ENCODE measurements at places on chromosomes 13 and 19.

- DNase-seq: no peak
Observed at GRCh38 chr13:80469853-80470381, 129.0 kb upstream of the SPRY2 start.

DNA sequence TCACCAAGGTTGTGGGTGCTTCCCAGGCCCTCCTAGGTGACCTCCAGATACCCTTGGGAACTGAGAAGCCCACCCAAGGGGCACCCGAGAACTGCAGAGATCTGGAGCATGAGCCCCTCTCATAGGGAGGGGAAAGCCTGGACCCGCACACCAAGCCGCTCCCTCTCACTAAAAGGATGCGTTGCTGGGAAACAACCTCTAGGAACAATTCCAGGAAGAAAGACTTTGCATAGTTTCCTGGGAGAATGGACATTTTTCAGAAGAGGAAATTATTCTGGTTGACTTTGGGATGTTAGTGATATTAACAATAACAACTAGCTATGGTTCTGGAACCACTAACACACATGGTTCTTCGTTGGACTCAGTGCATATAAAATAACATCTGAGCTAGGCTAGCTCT lies 64.6 kb downstream of the SLC7A1 start:
- no peak for DNase-seq

GRCh38 chr19:40363069-40363468 lies 14.6 kb downstream of the PLD3 start:
- DNase-seq: no peak

DNA sequence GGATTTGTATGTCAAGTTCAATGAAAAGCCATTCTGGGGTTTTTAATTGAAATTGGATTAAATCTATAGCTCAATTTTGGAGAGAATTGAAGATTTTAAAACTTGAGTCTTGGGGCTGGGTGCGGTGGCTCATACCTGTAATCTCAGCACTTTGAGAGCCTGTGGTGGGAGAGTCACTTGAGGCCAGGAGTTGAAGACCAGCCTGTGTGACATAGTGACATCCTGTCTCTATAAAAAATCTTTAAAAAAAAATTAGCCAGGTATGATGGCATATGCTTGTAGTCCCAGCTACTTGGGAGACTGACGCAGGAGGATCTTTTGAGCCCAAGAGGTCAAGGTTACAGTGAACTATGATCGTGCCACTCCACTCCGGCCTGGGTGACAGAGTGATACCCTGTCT lies 41.2 kb downstream of the VAV1 start:
- no peak for DNase-seq

GRCh38 chr13:33494596-33495204 lies 209.1 kb upstream of the STARD13 start:
- DNase-seq: no peak

- DNase-seq: no peak
Observed at GRCh38 chr13:99686944-99687411, 185.7 kb downstream of the TM9SF2 start.

- no peak for DNase-seq
Observed at GRCh38 chr13:61277088-61277487, 138.6 kb downstream of the PCDH20 start.

GRCh38 chr13:57640607-57641006 lies 9.1 kb downstream of the PCDH17 start:
- DNase-seq: no peak

DNA sequence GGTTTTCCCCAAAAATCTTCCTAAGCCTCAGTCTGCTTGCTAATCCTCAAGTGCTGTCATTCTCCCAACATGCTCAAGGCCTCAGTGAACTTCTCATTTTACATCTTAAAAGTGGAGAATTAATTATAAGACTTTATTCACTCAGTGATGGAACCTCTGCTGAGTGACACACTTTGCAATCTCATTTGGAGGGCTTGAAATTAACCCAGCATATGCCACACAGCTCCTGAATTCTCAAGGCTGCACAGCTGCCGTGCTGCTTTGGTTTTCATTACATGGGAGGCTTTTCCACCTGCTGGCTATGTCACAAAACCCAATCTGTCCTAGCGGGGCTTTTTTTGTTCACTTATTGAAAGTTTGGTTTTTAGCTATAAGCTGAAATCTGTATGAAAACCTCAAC lies 28.3 kb upstream of the SERPINE3 start:
- no peak for DNase-seq

- DNase-seq: no peak
Observed at GRCh38 chr13:40786568-40786996, 2.8 kb upstream of the SLC25A15 start.

DNA sequence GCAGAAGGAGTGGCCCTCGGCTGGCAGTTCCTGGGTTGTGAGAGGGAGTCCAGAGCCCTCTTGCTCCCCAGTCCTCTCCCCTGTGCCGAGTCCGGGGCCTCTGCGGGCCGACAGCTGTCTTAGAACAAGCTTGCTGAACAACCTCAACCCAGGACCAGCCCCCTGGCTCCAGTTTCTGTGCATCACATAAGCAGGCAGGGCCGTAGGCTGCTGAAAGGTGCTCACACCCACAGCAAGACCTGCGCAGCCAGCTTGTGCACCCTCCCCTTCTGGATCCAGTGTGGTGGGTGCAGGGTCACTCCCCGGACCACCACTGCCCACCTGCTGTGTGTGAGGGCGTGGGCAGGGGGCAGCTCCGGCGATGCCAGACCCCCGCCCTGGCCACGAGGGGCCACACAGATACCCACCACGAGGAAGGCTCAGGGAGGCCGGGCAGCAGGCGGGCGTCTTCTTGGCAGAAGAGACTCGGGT lies 25.2 kb upstream of the F7 start:
- DNase-seq: no peak

DNA sequence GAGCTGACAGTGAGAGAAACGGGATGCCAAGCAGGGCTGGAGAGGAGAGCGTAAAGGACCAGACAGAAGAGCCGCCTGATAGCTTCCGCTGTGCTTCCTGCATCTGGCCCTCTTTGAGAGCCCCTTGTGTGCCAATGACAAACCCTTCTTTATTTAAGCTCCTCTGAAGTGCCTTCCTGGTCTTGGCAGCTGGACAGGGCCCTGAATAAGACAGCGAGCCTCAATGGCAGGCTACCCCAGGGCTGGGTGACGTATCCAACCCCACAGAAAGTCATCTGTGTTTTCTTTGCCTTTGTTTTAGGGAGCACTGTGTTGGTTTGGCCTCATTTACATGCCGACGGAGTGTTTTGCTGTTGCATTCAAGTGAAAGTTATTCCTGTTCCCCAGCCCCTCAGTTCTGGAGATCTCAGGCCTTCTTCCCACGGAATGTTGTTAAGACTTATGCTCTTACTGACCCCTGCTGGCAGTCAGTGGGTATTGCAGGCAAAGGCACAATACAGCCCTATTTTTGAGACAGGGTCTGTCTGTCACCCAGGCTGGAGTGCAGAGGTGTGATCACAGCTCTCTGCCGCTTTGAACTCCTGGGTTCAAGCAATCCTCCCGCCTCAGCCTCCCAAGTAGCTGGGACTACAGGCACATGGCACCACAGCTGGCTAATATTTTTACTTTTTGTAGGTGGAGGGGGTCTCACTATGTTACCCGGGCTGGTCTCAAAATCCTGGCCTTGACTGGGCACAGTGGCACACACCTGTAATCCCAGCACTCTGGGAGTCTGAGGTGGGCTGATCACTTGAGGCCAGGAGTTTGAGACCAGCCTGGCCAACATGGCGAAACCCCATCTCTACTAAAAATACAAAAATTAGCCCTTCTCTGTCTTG lies 16.8 kb downstream of the CCL25 start:
- DNase-seq: no peak

DNA sequence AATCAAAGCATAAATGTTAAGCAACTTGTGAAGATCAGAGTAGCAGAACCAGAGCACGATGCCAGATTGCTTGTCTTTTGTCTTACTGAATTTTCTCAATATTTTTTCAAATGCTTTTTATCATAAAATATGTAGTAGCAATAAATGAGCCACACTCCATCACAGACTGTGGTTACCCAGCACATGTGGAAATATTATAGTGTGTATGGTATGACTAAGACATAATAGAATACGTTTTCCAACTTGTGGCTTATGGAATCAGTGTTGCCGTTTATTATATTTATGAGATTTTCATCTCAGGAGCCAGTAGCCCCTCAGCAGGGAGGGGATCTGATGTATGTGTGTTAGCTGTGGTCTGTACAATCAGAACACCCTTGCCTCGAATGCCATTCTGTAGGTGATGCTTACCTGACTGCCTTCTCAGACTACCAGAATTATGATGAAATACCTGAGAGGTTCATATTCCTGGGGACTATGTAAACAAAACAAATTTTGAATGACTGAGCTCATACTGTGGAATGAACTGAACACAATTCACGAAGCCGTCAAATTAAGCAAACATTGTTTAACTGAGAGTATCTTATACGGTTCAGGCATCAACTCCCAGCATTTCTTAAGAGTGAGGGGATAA lies 1.9 kb downstream of the SCEL start:
- no peak for DNase-seq

DNA sequence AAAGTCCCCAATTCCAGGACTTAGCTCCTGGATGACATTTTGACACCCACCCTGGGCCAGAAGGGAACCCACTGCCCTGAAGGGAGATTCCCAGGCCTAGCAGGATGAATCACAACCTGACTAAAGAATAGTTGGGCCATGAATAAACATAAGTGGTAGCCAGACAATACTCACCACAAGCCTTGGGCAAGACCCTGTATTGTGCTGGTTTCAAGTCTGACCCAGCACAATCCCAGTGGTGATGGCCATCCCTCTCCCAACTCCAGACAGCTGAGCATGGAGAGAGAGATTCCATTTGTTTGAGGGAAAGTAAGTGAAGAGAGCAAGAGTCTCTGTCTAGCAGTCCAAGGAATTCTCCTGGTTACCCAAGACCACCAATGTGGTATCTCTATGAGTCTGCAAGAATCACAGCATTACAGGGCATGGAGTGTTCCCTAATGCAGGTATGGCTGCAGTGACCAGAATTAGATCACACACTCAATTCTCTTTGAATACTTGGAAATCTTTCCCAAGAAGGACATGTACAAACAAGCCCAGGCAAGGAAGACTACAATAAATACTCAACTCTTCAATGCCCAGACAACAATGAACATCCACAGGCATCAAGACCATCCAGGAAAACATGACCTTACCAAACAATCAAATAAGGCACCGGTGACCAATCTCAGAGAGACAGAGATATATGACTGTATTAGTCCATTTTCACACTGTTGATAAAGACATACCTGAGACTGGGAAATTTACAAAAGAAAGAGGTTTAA lies 158.0 kb downstream of the VWA8 start:
- DNase-seq: no peak

GRCh38 chr13:31869582-31869981 lies 130.3 kb downstream of the RXFP2 start:
- DNase-seq: no peak

DNA sequence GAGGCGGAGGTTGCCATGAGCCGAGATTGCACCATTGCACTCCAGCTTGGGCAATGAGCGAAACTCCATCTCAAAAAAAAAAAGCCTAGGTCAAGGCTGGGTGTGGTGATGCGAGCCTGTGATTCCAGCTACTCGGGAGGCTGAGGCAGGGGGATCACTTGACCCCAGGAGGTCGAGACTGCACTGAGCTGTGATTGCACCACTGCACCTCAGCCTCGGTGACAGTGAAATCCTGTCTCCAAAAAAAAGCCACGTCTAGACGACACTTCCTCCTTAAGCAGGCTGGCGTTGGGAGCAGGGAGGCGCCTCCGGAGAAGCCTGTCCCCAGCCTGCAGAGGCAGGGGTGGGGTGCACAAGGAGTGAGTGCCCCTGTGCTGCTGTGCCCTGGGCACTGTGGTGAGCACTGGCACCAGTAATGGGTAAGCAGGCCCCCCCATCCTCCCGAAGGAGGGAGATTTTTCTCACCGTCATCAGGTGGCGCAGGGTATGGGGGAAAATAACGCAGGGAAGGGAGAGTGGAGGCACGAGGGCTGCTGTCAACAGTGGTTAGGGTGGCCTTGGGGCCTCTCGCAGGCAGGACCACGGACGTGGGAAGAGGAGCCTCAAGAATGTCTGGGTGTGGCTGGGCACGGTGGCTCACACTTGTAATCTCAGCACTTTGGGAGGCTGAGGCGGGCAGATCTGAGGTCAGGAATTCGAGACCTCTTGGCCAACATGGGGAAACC lies 706 bp downstream of the P2RY11 start:
- DNase-seq: no peak

DNA sequence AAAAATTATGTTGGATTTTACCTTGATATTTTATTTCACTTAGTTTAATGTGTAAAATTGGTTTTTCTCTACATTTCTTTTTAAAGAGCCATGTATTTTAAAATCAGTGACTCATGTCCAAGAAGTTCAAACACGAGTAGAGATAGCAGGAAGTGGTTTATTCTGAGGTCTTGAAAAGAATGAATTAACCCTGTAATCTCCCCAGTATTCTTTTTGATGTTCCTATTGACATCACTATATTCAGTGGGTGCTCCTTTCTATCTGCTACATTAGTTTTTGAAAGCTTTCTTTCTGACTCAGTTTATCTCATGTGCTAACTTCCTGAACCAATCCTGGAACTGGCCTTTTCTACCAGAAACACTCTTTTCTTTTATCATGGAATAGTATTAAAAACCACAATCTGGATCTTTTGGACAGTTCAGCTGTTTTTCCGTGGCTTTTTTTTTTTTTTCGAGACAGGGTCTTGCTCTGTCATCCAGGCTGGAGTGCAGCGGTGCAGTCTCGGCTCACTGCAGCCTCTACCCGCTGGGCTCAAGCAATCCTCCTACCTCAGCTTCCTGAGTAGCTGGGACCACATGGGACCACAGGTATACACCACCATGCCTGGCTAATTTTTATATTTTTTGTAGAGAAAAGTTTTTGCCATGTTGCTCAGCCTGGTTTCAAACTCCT lies 114.9 kb downstream of the PCCA start:
- no peak for DNase-seq

DNA sequence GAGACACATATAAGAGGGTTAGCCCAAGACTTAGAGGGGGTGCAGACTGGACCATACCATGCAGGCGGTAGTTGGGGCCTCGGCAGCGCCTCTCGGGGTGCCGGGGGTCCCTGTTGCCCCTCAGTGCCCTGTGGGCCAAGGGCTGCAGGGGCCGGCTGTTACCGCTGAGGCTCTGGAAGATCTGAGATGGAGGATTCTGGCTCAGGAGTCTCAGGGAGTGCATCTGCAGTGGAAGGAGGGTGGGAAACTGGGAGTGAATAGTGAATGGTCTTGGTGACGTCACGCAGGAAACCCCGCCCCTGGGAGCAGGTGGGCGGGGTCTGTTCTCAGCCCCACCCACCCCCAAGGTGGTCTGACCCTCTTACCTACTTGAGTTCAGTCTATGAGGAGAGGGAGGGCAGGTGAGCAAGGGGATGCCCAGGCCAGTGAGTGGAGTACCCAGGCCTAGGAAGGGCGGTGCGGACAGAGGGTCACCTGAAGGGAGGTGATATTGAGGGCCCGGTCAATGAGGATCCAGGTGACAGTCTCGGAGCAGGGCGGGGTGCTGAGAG lies 1.7 kb upstream of the DBP start:
- DNase-seq: no peak

- DNase-seq: no peak
Observed at GRCh38 chr13:110392510-110393240, 85.6 kb downstream of the COL4A2 start.

Data from COR-L47 (cell line).